ENCODE measurements at places on chromosomes 5 and 9. TPM values are rescaled to one million over a fixed set of nuclear protein-coding genes. Genes with fewer than 3 reads are reported as not detected.

SAXO1 gene
- total RNA-seq: not detected

GRCh38 chr5:115577329-115577728 lies 24.9 kb downstream of the TICAM2 start:
- no peaks in the 10 kb centered on the region for H3K36me3 ChIP-seq
- H3K27ac ChIP-seq: no peak overlapping the region
- H3K4me3 ChIP-seq: no peak overlapping the region
- DNase-seq: no peak
- no peaks in the 10 kb centered on the region for H3K4me1 ChIP-seq

GRCh38 chr5:113357696-113358476 lies 76.9 kb downstream of the TSSK1B start:
- no peak overlapping the region for H3K27ac ChIP-seq
- DNase-seq: no peak
- no peak overlapping the region for H3K4me3 ChIP-seq
- H3K4me1 ChIP-seq: no peaks in the 10 kb centered on the region
- no peaks in the 10 kb centered on the region for H3K27me3 ChIP-seq

DNA sequence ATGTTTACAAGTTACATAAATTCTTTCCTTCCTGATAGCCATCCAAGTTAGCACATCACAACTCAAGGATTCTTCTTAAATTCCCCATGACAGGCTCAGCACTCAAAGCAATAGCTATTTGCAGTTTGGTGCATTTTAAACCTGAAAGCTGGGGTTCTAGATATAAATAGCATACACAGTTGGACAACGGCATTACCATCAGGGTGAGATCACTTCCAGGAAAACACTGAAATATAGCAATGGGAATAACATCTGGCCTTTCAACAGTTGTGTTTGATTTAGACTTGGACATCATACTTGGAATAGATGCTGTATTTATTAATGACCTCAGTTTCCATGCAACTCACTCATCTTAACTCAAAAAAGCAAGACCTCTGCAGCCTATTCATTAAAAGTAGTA lies 24.7 kb upstream of the LECT2 start:
- no peak for DNase-seq
- no peak overlapping the region for H3K27ac ChIP-seq
- H3K27me3 ChIP-seq: peaks cover 8% of the 10 kb centered on the region
- no peaks in the 10 kb centered on the region for H3K36me3 ChIP-seq
- H3K4me1 ChIP-seq: no peaks in the 10 kb centered on the region

DNA sequence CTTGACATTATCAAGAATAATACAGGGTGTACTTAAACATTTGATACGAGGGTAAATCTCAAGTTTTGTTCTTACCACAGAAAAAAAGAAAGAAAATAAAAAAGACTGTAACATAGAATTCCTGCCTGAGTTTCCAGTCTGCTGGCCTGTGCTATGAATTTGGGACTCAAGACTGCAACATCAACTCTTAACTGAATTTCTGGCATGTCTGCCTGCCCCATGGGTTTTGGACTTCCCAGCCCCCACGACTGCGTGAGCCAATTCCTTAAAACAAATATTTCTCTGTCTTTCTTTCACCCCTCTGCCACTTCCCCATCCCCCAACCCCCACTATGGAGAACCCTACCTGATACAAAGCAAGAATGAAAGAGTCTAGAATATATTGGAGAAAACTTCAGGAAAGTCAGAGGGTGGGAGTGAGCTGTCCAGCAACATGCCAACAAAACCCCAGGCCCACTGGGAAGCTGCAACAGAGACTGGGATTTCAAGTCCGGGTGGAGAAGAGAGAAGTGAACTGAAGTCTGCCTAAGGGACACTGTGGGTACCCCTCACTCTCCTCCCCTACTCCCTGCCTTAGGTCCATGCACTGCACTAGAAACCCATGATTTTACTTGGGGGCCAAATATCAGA lies 43.0 kb downstream of the MARCHF3 start:
- H3K4me1 ChIP-seq: peaks cover 19% of the 10 kb centered on the region
- DNase-seq: no peak
- no peaks in the 10 kb centered on the region for H3K27me3 ChIP-seq
- H3K36me3 ChIP-seq: no peaks in the 10 kb centered on the region
